Glomerular endothelial cell (primary cell): ENCODE measurements at places on chromosomes 2 and 18. TPM values are rescaled to one million over a fixed set of nuclear protein-coding genes. Genes with fewer than 3 reads are reported as not detected.

GRCh38 chr2:213411582-213412289 lies 127.5 kb downstream of the SPAG16 start:
- no peak for DNase-seq

DNA sequence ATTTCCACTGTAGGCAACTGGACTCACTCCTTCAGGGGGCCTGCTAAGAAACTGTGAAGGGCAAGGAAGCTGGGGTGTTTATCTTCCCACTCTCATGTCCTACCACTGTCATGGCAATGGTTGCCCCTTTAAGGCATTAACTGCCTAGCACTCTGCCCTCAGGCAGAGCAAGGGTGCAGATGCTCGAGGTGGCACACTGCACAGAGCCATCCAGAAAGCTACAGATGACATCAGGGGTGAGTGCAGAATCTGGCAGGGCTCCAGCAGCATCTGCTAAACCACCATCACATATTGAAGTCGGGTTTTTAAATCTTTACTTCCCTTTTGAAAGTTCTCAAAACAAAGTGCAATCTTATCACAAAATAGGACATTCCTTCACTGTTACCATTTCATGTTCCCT lies 75.4 kb downstream of the RAPGEF4 start:
- no peak for DNase-seq

DNA sequence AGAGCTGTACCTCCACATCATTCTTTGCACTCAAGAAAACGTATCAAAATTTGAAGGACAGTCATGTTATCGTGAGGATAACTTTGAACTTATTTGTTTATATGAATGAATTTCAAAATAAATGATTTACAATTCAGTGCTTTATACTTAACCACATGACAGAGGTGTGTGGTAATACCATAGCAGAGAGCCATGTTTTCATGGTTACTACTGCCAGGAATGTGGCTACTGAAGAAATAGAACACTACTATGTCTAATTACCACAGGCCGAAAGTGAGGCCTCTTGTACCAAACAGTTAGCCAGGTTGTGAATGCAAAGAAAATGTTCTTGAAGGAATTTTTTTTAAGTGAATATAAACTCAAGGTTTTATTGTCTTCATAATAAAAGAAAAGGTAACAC lies 49.2 kb downstream of the AAK1 start:
- no peak for DNase-seq

The COL6A3 gene
- 59.2 and 244 TPM in 2 replicates for total RNA-seq

The CFAP221 gene
- 1.1 and 3.1 TPM in 2 replicates for total RNA-seq
